ENCODE measurements at places on chromosomes 13 and 19.

- no peak for DNase-seq
These were observed 349.0 kb downstream of the EFNB2 start for GRCh38 chr13:106186366-106187030.

GRCh38 chr13:73913079-73913740 is 221.0 kb downstream of the KLF12 start:
- no peak for DNase-seq

- no peak for DNase-seq
These were observed 38.5 kb downstream of the DNM2 start for GRCh38 chr19:10756371-10756770.

- no peak for DNase-seq
These were observed 16.9 kb downstream of the COG3 start for GRCh38 chr13:45481688-45482087.

DNA sequence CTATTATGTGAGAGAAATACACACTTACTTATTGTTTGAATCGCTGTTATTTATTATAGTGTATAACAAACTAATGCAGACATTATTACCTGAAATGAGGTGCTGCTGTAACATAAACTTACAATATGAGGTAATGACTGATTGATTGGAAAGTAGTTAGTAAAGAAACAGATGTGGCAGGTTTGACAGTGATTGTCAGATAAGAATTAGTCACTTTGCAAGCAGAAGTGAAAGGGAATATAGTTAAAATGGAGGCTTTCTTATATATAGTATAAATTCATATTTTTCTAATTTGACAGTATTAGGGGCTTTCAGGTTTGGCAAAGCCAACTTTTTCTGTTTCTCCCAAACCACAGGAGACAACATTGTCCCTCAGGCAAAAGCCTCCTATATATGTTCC is 20.6 kb downstream of the MIR17HG start:
- DNase-seq = no peak

DNA sequence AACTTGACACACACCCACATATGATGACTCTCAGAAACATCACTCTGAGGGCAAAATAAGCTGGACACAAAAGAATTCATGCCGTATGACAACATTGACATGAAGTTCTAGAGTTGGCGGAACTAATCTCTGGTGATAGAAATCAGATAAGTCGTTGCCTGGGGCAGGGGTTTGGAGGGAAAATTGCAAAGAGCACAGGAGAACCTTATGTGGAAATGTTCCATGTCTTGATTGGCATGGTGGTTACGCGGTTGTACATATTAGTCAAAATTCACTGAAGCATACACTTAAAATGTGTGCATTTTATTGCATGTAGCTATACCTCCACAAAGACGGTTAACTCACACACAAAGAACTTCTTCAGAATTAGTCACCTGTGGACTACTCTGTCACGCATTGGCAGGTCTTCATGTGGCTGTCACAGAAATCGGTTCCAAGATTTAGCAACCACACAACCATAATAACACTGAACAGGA is 137.8 kb upstream of the GJB6 start:
- peak; percentile 28 for DNase-seq

DNA sequence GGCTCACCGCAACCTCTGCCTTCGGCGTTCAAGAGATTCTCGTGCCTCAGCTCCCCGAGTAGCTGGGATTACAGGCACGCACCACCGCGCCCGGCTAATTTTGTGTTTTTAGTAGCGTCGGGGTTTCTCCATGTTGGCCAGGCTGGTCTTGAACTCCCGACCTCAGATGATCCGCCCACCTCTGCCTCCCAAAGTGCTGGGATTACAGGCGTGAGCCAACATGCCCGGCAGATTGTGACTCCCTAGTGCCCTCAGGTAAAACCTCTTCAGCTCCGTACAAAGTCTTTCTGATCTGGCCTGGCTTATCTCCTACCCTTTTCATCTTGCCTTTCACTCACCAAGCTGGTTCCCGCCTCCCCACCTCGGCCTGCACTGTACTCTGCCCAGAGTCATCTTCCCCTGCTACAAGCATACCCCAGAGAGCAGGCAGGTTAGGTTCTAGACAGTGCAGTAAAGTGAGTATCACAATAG is 15.0 kb downstream of the BICRA start:
- DNase-seq = no peak

DNA sequence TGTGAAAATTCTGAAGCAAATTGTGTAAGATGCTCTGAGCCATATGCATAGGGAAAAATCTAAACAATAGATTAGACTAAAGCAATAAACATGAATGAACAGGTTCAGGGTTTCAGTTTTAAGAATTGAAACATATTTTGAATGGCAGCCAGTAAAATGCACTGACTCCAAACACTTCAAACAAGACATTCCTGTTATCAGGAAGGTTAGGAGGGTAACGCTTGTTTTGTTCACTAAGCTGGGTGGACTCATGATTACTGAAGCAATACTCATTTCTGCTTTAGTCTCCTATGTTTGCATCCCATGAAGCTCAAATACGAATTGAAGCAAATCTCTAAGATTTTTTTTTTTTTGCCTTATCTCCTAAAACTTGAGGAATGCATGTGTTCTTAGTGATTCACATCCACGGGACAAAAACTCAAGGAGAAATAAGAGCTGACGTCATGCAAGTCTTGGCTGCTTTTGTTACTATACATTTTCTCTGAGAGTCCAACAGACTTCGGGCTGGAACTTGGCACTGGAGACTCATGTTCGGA is 29.1 kb upstream of the IGFL4 start:
- no peak for DNase-seq

DNA sequence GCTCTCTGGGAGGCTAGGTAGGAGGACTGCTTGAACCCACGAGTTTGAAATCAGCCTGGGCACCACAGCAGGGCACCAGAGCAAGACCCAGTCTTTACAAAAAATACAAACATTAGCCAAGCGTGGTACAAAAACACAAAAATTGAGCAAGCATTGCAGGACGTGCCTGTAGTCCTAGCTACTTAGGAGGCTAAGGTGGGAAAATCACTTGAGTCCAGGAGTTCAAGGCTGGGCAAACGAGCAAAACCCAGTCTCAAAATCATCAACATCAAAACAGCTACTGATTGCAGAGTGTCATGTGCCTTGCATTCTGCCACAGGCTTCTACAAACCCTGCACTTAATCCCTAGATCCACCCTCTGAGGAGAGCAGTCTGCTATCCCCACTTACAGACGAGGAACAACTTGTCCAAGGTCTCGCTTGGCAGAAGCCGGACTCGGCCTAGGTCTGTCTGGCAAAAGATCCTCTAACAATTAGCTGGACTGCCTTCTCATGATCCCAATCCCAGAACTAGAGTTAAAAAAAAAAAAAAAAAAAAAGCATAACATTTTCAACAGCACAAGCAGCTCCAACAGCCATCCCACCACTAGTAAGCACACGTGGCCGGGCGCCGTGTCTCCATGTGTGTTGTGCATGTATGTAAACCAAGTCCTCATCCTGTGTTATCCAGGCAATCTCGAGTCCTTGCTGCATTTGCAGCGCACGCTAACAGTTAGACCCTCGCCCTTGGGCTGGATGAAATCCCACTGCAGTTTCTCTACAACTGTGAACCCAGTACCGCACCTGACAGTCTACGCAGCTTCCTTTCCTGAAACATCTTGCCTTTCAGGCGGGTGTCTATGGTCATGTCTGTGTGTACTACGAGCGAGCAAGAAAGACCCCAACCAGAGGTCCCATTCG is 2.0 kb downstream of the PPP6R1 start:
- DNase-seq = no peak

DNA sequence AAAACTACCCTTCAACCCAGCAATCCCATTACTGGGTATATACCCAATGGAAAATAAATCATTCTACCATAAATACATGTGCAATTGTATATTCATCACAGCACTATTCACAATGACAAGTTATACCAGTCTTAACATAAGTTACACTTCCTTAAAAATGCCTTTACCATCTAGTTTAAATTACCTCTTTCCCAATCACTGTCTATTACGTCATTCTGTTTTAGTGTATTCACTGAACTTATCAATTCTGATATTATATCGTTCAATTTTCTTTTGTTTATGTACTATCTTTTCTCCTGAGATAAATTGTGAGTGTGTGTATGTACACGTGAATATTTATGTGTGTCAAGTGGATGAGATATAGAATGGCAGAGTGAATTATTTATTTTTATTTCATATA is 1416.8 kb downstream of the OLFM4 start:
- no peak for DNase-seq

GRCh38 chr19:40752257-40752781 is 1.3 kb downstream of the SNRPA start:
- peak; percentile 69 for DNase-seq

DNA sequence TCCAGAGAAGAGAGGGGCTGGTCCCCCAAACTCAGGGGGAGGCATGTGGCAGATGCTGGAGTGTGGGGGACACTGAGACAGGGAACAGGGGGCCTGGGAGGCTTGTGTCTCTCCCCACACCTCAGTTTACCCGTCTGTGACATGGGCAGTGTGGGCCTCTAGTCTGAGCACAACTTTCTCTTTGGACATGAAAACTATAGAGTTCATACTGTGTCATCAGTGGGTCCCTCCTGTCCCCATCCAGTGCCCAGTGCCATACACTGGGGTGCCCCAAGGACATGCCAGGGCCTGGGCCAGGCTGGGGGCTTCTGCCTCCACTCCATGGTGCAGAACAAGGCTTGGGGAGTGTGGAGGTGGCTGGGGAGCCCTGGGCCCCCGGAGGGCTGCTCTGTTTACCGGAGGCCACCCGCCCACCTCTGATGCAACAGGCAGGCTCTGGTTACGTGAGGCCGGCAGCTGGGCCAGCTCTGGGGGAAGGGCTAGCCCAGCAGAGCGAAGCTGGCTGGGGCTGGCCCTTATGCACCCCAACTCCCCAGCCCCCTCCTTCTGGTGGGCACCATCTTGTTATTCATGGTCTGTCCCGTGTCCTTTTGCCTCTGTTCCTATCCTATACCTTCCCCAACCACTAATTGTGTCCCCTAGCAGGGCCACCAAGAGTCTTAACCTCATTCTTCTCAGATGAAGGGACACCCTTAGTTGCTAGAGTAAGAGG is 1.9 kb upstream of the MEF2B start:
- DNase-seq = no peak

GRCh38 chr19:33661336-33661735 is 39.6 kb downstream of the CHST8 start:
- DNase-seq = no peak

GRCh38 chr13:35695448-35695770 is 218.9 kb upstream of the MAB21L1 start:
- DNase-seq = no peak

All from activated CD8-positive, alpha-beta memory T cell treated with anti-CD3 and anti-CD28 coated beads for 24 hours (primary cell).